Amniotic stem cell (primary cell): ENCODE measurements at places on chromosomes 16 and 17.
A peak's percentile ranks its signal among the peaks of the same experiment; 100 is the strongest.

DNA sequence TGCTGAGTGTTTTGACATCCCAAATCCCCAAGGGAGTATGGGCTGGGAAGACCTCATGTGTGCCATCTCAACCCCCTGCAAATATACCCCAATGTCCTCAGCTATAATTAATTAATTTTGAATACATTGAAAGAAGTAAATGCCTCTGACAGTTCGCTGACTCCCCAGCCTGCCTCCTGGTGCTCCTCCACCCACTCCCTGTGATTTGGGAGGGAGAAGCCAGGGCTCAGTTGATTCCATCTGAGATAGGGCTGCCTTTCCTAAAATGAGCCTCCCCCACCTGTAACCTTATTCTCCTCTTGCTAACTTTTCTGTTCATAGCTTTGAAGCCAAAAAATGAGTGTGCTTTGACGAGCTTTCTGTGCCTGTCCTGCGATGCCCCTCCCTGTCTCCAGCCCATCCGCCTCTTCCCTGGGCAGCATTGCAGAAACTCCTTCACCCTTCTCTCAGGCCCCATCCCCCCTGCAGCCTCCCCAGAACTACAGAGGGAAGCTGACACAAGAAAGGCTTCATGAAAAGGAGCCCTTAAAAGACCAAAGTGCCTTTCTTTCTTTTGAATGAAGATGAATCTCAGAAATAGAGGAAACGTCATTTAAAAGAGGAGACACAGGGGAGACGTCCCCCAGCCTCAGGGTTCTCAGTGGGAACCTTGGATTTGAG, 70.3 kb downstream of the HLF start:
- DNase-seq, result no peak

DNA sequence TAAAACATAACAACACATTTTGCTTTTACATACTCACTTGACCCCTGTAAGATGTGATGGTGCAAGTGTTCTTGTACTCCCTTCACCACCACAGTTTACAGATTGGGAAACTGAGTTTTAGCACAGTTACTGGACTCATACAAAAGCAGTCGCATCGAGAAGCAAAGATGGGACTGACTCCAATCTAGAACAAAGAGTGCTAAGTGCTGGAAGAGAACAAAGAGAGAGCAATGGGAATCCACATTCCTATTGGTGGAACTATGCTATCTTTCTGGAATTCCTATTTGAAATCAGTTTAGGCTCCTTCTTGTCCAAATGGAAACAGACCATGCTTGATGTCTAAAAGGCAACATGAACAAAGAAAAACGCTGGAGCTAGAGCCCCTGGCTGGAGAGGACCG, 9.1 kb downstream of the TOM1L2 start:
- no peak for DNase-seq

DNA sequence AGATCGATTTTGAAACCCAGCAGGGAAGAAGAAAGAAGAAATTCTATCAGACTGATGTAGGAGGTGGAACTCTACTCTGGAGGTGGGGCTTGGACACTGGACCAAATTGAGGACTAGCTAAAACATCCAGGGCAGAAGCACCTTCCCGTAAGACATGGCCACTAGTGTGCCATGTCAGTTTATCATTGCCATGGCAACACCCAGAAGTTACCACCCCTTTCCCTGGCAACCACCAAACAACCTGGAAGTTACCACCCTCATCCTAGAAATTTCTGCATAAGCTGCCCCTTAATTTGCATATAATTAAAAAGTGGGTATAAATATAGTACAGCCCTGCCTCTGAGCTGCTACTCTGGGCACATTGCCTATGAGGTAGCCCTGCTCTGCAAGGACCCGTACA, 66.7 kb downstream of the NACA2 start:
- no peak for DNase-seq

DNA sequence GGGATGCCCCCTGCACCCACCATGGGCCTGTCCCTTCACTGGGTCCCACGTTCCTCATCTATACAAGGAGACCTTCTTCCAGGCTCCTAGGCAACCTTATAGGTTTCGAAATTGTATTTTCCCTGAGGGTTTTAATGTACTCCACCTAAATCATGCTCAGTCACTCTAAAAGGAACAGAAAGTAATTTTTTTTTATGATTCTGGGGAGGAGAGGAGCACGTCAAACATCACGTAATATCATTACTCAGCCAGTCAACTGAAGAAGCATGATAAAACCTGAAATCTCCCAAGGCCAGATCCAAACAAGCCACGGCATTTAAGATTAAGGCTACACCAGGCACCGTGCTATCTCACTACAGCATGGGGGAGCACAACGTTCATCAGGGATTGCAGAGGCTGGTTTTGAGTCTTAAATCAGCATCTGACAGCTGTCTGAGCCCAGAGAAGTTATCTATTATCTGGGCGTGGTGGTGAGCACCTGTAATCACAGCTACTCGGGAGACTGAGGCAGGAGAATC, 3.9 kb upstream of the TMEM114 start:
- no peak for DNase-seq

GRCh38 chr17:81404558-81405165, 9.4 kb downstream of the BAHCC1 start:
- no peak for DNase-seq

GRCh38 chr17:70388326-70388725, 219.0 kb downstream of the KCNJ2 start:
- no peak for DNase-seq

GRCh38 chr17:64343071-64343774, 47.4 kb downstream of the PECAM1 start:
- DNase-seq, result no peak

- DNase-seq, result peak; percentile 47
Observed at GRCh38 chr16:75080205-75081029, 36.2 kb downstream of the LDHD start.

- no peak for DNase-seq
Observed at GRCh38 chr16:51579652-51580360, 428.7 kb upstream of the SALL1 start.

GRCh38 chr17:56629531-56630075, 36.1 kb downstream of the NOG start:
- DNase-seq, result peak; percentile 1

GRCh38 chr17:27578718-27579085, 52.3 kb upstream of the LGALS9 start:
- DNase-seq, result no peak

GRCh38 chr16:29321585-29321984, 84.9 kb downstream of the NPIPB11 start:
- no peak for DNase-seq

DNA sequence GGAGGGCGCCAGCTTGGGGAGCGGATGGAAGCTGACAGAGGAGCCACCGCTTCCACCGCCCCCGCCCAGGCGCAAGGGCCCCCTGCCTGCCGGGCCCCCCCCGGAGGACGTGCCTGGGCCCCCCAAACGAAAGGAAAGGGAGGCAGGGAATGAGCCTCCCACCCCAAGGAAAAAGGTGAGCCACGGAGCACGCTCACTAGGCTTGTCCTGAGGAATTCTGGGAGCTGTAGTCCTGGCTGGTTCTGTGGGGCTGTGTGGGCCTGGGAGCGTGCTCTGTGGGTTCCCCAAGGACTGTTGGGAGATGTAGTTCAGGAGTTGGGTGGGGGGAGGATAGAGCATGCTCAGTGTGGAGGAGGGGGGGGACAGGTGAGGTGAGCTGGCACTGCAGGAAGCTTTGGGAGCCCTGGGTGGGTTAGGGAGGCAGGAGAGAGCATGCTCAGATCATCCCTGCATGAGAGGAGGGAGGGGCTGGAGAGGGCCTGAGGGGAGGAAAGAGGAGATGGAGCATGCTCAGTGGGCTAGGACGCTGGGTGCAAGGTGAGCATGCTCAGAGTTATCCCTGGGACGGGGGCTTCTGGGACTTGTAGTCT, 4.5 kb downstream of the FBXL19 start:
- no peak for DNase-seq

DNA sequence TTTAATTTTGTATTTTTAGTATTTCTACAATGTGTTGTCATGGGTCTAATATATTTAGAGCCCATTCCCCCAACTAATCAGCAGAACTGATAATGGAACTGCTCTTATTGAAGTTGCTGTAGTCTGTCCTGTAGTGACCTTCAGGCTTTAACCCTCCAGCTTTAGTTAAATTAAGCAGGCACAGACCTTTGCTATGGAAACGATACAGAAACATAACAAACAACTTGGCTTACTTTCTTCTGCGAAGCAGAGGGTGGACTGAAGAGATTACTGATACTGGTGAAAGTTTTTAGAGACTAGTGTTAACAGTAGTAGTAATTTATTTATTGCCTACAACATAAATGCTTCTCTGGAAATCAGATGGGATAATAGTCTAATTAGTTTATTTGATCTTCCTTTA, 61.4 kb downstream of the NFATC3 start:
- DNase-seq, result no peak

DNA sequence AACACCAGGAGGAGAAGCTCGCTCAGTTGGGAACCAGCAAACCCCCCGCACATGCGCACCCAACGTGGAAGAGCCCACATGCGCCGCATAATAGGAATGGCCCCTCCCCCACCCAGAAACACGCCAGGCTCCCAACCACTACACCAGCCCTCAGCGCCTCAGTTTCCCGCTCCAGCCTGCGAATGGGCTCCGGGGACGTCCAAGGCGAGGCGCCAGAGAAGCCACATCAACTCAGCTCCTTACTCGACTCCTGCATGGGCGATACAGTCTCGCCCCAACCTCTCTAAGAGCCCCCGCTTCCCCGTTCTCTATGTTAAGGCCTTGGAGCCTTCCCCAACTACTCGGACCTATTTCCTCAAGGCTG, 504 bp downstream of the SRSF1 start:
- peak; percentile 59 for DNase-seq

GRCh38 chr16:12095275-12096156, 119.0 kb downstream of the SNX29 start:
- DNase-seq, result peak; percentile 33

DNA sequence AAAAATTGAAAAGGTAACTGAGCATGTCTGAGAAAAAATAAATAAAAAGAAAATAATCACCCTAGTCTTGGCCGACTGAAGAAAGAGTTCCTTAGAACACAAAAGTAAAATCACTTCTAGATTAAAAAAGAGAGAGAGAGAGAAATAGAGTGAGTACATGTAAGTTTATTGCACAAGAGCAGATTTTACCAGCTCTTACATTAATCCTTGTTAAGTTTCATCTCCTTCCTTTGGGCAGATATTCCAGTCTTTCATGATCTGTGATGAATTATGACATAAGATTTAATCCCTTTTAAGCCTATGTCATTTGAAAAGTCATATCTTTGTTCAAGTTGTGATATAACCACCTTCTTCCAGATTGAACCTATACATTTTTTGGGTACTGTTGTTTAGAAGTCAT, 54.8 kb downstream of the NFAT5 start:
- no peak for DNase-seq

- DNase-seq, result no peak
Observed at GRCh38 chr16:80700558-80700957, 103.8 kb downstream of the CDYL2 start.
